ENCODE measurements at places on chromosomes 1 and 21.

- no peak overlapping the region for H3K27ac ChIP-seq
- peaks cover under 1% of the 10 kb centered on the region for H3K27me3 ChIP-seq
- no peak for DNase-seq
- H3K4me1 ChIP-seq: no peaks in the 10 kb centered on the region
- H3K4me3 ChIP-seq: no peak overlapping the region
These were observed 1510.3 kb downstream of the AMY1C start for GRCh38 chr1:105260001-105260400.

- peaks cover 3% of the 10 kb centered on the region for H3K27me3 ChIP-seq
- no peak overlapping the region for H3K27ac ChIP-seq
- no peak overlapping the region for H3K4me3 ChIP-seq
- no peak for DNase-seq
These were observed 80.0 kb upstream of the C1orf105 start for GRCh38 chr1:172340520-172340919.

GRCh38 chr1:3698660-3699408 lies 46.5 kb downstream of the TP73 start:
- no peaks in the 10 kb centered on the region for H3K36me3 ChIP-seq
- peaks cover 45% of the 10 kb centered on the region for H3K4me1 ChIP-seq
- no peak overlapping the region for H3K27ac ChIP-seq

DNA sequence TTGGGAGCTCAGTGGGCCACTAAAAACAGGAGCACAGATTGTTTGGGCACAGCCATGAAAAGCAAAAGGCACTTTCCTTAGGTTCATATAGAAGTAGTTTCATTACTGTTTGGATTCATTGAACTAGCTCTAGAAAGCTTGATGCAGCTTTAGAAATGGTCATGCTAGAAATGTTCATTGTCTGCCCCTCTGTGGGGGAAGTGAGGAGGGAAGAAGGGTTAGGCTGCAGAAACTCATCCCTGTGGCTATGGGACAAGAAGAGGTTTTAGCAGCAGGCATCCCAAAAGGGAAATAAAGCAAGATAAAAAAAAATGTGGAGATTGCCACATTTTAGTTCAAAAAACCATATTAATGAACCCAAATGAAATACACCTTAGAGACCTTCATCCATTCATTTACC lies 359.6 kb upstream of the PTBP2 start:
- no peaks in the 10 kb centered on the region for H3K27me3 ChIP-seq
- H3K27ac ChIP-seq: no peak overlapping the region
- peaks cover 6% of the 10 kb centered on the region for H3K4me1 ChIP-seq
- no peak overlapping the region for H3K4me3 ChIP-seq
- no peaks in the 10 kb centered on the region for H3K36me3 ChIP-seq

GRCh38 chr1:98429965-98430443 lies 231.5 kb upstream of the SNX7 start:
- H3K4me1 ChIP-seq: peaks cover 7% of the 10 kb centered on the region
- no peaks in the 10 kb centered on the region for H3K27me3 ChIP-seq
- H3K4me3 ChIP-seq: no peak overlapping the region
- no peaks in the 10 kb centered on the region for H3K36me3 ChIP-seq

GRCh38 chr1:32825181-32825580 lies 7.7 kb downstream of the S100PBP start:
- peaks cover 24% of the 10 kb centered on the region for H3K4me1 ChIP-seq
- H3K27ac ChIP-seq: no peak overlapping the region
- no peak for DNase-seq
- no peak overlapping the region for H3K4me3 ChIP-seq
- peaks cover 58% of the 10 kb centered on the region for H3K36me3 ChIP-seq

DNA sequence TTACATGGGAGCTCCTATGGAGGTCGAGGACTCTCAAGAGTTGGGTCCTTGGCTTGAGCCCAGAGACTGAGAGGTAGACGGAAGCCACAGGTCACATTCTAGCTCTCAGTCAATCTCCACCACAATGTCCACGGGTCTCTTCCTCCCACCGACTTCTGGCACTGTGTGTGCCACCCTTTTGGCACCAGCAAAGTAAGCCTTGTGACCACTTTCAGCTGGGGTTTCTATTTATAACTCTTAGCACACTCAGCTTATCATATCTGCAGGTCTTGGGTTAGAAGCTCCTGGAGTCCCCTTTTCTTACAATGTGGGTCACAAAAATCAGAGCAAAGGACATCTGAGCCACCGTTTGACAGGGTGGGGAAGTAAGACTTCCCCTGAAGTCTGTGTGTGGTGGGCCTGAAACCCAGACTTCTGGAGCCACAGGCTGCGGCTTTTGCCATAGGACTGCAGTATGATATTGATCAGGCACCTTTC lies 28.3 kb downstream of the NCMAP start:
- no peak for DNase-seq
- no peaks in the 10 kb centered on the region for H3K36me3 ChIP-seq
- H3K4me3 ChIP-seq: no peak overlapping the region
- H3K4me1 ChIP-seq: no peaks in the 10 kb centered on the region
